AG09319 (cell line): ENCODE measurements at places on chromosomes 4 and X.

DNA sequence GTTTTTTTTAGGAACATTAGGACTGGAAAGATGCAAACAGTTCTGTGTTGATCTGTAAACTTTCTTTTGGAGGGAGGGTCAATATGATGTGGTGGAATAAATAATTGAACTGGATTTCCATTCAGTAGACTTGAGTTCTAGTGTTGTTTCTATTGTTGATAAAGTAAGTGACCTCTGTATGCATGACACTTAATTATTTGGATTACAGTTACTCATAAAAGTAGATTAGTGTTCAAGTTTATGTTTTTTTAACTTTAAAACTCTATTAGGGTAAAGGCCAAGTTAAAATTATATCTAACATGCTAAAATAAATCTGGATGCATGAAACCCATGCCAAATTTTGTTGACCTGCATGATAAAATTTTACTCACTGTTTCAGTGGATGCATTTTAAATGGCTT, 85.4 kb upstream of the NR3C2 start:
- DNase-seq: no peak

DNA sequence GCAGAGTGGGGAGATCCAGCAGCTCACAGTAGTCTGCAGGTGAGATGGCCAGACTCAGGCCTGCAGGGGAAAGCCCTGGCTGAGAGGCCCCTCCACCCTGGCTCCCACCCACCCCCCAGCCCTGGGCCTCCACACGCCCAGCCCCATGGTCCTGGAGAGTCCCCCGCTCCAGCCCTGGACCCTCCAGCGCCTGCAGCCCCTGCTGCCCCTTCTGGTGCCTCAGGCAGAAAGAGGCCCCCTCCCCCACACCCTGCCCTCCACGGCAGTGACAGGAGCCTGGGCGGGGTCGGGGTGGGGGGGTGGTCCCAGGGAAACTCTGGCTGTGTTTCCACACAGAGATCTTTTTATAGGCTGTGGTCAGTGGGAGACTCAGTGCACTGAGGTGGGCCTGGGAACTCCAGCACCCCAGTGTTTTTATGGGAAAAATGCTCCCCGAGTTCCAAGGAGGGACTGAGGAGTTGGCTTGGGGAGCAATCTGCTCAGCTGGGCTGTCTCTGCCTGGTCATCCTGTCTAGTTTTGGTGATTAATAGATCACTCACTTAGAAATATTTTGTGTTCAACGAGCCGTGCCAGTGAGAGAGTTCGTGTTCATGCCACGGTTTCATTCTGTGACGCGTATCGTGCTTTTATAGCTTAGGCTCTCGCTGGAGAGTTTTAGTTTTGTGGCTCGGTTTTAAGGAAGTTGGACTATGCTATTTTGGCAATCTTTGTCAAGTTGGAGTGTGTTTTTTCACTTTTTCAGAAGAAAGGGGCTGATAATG, 53.1 kb upstream of the HGFAC start:
- DNase-seq: peak; percentile 38

- no peak for DNase-seq
Measured at GRCh38 chr4:64713256-64713840, 304.1 kb upstream of the TECRL start.

DNA sequence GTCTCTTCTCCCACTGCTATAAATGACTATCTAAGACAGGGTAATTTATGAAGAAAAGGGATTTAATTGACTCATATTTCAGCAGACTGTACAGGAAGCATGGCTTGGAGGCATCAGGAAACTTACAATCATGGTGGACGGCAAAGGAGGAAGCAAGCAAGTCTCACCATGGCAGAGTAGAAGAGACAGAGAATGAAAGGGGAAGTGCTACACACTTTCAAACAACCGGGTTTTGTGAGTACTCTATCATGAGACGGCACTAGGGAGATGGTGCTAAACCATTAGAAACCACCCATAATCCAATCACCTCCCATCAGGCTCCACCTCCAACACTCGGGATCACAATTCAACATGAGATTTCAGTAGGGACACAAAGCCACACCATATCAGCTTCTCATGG, 11.1 kb downstream of the UBE2NL start:
- no peak for DNase-seq

DNA sequence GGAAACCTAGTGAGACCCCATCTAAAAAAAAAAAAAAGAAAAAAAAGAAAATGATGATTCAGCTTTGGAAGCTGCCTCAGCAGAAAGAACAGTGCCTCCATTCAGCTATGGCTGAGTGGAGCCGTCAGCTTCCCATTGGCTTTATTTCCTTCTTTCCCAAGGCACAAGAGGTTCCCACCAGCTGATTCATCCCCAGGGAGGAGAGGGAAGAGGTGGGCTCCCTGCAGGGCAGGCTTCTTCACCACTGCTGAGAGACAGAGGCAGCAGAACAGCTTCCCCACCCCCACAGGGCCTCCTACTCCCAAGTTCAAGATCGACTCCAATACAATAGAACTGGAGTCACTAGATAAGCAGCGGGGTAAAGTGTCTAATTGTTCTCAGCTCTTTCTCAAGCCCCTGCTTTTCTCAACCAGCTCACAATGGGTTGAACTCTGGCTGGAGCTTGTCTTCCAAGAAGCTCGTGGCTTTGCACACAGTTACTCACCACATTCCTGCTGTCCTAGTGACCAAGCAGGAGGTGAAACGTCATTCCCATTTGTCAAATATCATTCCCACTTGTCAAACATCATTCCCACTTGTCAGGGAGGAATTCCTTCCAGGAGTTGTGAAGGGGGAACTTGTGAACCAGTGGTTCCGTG, 47.8 kb downstream of the FHDC1 start:
- no peak for DNase-seq

GRCh38 chr4:28391877-28392276, 1531.2 kb downstream of the STIM2 start:
- no peak for DNase-seq
